NCI-H1436 (cell line): ENCODE measurements at places on chromosomes 4 and X.

GRCh38 chrX:96835660-96836289 is 47.9 kb upstream of the RPA4 start:
- no peak for DNase-seq

- no peak for DNase-seq
Observed at GRCh38 chr4:160235285-160235684, 1132.4 kb downstream of the RAPGEF2 start.

DNA sequence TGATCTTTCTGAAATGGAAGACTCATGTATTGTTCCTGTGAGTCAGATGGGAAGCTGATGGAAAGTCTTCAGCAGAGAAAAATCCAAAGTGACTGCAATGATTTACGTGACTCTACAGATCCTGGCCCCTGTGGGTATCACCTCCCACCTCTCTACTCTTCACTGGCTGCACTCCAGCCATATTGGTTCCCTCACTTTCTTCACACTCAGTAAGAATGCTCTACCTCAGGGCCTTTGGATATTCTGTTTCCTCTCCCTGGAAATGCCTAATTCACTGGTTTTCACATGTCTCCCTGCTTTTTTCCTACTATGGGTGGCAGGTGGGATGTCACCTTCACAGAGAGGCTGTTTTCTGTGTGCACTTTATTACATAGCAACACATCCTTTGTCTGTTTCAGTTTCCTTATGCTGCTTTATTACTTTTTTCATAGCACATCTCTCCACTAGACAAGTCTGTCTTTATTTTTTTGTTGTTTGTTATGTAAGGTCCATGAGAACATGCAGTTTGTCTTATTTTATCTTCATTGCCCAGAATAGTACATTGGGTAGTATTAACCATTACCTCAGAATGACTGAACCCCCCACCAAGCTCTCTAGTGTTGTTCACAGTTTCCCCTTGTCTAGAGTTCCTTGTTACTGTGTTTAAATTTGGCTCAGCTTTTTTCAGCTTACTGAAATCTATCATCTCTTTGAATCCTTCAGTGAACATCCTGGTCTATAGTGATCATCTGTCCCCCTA is 57.6 kb upstream of the CLNK start:
- no peak for DNase-seq

- no peak for DNase-seq
Observed at GRCh38 chrX:43479850-43480249, 176.2 kb upstream of the MAOA start.

- DNase-seq = no peak
Observed at GRCh38 chr4:10167201-10167600, 50.6 kb upstream of the WDR1 start.

GRCh38 chr4:86963697-86964096 is 28.9 kb downstream of the AFF1 start:
- no peak for DNase-seq

DNA sequence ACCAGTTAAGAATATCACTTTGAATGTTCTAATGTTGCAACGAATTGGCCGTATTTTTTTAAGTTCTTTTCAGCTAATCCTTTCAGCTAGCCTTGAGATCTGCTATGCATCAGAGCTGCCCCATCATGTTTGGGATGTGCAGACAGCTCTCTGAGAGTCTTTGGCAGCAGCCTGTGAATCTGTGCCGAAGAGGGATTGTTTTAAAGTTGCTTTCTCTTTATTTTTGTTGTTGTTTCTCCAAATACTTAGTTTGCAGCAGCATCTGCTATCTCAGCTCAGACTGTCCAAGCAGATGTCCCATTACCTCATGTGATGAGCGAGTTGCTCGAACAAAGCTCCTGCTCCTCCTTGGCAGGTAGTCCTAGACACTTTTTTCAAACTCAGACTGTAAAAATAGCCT is 1002.5 kb upstream of the INTU start:
- DNase-seq = no peak

- no peak for DNase-seq
Observed at GRCh38 chr4:24611575-24611974, 27.2 kb upstream of the DHX15 start.

GRCh38 chrX:1564750-1565683 is 26.4 kb upstream of the AKAP17A start:
- no peak for DNase-seq

- no peak for DNase-seq
Observed at GRCh38 chr4:10589321-10589720, 95.2 kb downstream of the CLNK start.

DNA sequence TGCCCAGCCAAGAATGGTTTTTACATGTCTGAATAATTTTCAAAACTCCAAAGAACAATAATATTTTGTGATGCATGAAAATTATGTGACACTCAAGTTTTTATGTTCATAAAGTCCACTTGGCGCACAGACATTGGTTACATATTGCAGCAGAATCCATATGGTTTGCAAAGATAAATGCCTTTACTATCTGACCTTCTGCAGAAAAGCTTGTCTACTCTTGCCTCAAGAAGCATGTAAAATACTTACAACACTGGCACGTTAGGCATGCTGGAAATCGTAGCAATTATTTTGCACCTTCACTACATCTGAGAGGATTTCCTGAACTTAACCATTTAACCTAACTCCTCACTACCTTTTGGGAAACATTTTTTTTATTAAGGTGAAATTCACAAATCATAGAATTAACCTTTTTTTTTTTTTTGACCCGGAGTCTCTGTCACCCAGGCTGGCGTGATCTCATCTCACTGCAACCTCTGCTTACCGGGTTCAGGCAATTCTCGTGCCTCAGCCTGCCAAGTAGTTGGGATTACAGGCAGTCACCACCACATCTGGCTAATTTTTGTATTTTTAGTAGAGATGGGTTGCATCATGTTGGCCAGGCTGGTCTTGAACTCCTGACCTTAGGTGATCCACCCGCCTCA is 3.5 kb upstream of the XG start:
- DNase-seq = no peak

GRCh38 chr4:2180410-2180809 is 61.5 kb downstream of the HAUS3 start:
- DNase-seq = no peak

DNA sequence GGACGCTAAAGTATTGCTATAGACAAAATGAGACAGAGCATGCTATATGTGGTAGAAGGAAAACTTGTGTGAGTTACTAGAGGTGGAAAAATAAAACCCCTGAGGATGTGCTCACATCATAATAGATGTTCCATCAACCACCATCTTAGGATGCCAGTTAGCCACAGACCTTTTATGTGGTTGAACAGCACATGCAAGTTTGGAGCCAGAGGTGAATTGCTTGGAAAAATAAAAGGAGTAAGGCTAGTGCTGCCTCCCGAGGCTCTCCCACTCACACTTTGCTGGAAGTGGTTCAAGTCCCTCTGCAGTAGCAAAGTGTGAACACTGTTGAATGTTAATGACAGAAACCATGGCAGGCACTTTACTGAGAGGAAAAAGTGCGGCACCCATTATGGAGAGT is 39.4 kb upstream of the PPARGC1A start:
- DNase-seq = no peak

GRCh38 chr4:143623896-143624295 is 76.6 kb downstream of the FREM3 start:
- no peak for DNase-seq

DNA sequence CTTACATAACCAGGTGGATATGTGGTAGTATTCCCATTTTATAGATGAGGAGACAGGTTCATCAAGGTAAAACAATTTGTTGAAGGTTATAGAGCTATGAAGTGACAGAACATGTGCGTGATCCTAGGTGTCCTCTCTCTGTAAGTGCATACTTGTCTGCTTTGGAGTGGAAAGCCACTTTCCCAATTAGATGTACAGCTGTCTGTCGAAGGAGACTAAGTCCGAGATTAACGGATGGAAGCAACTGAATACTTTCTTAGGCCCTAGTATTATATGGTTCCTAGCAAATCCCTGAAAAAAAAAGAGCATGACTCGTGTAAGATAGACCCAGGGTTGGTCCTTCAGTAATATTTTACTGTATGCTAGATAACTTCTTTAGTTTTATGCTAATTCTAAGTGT is 19.7 kb downstream of the TMEM131L start:
- DNase-seq = no peak

DNA sequence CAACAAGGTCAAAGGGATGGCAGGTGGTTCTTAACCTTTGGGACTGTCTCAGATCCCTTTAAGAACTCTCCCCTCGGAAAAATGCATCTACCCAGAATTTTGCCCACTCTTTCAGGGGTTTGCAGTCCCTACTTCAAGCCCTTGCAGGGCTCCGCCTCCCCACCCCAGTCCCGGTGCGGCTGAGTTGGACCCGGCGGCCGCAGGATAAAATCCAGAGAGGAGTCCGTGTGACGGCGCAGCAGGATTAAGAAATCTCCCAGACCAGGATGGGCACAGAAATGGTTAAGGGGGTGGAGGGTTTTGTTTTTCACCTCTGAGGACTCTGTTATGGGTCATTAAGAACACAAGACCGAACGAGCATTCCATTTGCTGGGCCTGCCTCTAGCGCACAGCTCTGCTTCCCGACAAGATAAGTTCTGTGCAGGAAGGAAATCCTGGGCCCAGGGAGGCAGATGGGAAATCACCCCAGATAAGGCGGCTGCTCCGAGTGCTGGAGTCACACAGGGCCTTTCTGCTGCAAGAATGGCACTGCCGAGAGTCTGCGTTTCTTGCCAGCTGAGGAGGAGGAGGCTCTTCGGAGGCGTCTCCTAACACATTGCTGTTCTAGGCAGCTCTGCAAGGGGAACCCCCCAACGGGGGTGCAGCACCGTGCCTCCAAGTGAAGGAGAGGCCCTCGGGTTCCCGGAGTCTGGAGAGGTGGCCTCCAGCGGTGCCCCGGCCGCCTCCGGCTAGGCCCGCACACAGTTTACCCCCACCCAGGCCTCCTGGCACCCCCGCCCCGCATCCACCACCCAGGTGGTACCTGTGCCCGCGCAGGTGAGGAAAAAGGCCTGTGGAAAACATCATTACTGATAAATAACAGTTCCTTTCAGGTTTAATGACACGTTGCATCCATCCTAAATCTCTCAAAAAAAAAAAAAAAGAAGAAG is 277.6 kb downstream of the BCOR start:
- DNase-seq = no peak

GRCh38 chrX:56278692-56279091 is 46.5 kb downstream of the KLF8 start:
- DNase-seq = no peak

DNA sequence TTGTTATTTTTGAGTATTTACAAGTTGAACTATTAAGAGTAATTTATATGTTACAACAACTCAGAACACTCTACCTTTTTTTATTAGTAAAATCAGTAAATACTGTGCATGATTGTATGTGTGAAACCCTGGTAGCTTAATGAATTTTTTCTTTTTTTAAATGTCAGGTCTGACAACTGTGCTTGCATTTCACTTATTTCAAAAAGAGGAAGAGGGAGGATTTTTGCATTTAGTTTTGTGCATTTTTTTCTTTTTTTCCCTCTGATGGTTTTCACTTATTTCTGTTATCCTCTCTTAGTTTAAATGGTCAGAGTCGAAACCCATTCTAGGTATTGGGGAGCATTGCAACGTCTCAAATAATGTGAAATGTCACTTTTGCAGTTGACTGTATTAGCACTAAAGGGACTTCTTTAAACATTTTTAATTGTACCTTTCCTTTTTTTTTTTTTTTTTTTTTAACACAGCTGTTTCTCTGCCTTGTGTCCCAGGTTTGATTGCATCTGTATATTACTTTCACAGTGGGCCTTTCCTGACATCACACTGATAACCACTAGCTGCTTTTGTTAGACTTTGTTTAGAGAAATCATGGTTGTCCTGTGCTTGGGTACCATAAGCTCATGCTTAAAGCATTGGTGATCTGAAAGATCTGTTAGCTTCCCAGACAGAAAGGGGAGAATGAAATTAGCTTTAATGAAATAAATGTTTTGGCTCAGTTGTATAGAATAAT is 28.5 kb downstream of the MOB1B start:
- DNase-seq = no peak

DNA sequence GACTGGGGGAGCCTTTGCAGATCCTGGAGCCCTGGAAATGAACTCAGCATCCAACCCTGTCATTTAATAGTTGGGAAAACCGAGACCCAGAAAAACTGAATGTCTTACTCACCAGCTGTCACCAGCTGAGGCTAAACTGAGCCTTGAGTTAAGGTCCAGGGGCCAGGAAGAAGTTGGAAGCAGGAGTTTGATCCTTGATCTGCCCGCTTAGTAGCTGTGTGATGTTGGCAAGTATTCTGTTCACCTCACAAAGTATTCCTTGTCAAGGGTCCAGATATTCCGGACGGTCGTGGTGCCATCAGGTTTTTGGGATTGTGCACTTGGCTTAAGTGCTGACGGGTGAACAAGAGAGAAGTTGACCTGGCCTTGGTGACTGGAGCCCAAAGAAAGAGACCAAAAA is 30.7 kb upstream of the PROM1 start:
- DNase-seq = no peak

GRCh38 chr4:47651231-47651630 is 166.2 kb downstream of the ATP10D start:
- no peak for DNase-seq

DNA sequence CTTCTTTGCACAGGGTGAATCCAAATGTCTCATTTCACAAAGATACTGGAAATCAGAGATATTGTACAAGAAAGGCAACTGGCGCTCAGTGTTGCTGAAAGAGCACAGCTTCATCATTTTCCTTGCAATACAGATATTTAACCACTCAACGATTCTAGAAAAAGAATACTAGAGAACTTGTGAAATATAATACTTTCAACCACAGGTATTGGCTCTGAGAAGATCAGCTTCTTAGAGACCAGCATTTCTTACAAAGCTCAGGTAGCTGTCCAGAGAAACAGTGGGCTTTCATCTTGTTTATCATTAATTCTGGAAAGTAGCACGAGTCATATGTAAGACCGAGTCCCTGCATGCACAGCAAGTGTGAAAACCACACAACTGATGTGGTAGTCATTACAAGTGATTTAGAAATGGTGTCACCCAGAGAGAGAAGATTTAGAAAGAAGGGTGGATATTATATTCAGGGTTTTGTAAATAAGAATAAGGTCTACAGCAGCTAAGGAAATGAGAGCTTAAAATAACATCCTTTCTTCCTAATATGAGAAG is 7.8 kb upstream of the PPARGC1A start:
- DNase-seq = no peak

DNA sequence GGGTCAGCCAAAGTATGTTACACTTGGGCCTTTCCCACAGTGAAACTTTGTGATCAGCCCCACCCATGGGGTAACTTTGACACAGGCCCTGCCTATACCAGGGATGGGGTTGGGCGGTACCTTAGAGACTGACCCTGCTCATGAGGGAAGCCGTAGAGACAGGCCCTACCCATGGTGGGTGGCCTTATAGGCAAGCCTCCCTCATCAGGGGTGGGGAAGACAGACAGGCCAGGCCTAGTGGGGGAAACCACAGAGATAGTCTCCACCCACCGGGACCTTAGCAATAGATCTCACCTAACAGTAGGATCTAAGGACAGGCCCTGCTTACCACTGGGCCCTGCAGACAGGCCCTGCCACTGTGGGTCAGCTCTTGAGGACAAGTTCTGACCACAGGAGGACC is 6.8 kb downstream of the PLP2 start:
- no peak for DNase-seq

GRCh38 chr4:44017422-44017739 is 431.2 kb downstream of the KCTD8 start:
- DNase-seq = no peak

- DNase-seq = no peak
Observed at GRCh38 chr4:22389240-22389870, 126.5 kb downstream of the ADGRA3 start.

GRCh38 chr4:185165605-185166063 is 22.6 kb downstream of the SLC25A4 start:
- no peak for DNase-seq
